ENCODE measurements at places on chromosomes 2 and 18. TPM values are rescaled to one million over a fixed set of nuclear protein-coding genes. Genes with fewer than 3 reads are reported as not detected.

The GAREM1 gene
- 12.8 TPM for polyA plus RNA-seq

The CIB4 gene
- polyA plus RNA-seq, result 0.15 TPM

The DNER gene
- 0.99 TPM for polyA plus RNA-seq

DNA sequence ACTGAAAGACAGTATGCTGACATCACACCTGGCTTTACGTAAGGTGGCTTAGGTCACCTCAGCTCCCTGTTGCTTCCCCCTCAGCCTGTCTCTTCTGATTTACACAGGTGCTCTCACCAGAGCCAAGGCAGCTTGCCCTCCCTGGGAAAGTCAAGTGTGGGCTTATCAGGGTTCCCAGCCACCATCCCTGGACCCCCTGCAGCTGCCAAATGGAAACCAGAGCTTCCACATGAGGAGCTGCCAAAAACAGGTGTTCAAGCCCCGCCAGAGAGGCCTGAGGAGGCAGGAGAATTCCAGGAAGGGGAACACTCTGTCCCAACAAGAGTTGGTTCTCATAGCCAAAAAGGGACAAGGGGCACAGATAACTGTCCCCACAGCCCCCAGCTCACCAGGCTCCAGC lies 266.7 kb downstream of the ATAD2B start:
- no peak overlapping the region for H3K4me3 ChIP-seq
- no peak for DNase-seq

Data from small intestine (tissue), 16 donors.